Fibroblast of mammary gland (primary cell): ENCODE measurements at places on chromosomes 7 and 10.

DNA sequence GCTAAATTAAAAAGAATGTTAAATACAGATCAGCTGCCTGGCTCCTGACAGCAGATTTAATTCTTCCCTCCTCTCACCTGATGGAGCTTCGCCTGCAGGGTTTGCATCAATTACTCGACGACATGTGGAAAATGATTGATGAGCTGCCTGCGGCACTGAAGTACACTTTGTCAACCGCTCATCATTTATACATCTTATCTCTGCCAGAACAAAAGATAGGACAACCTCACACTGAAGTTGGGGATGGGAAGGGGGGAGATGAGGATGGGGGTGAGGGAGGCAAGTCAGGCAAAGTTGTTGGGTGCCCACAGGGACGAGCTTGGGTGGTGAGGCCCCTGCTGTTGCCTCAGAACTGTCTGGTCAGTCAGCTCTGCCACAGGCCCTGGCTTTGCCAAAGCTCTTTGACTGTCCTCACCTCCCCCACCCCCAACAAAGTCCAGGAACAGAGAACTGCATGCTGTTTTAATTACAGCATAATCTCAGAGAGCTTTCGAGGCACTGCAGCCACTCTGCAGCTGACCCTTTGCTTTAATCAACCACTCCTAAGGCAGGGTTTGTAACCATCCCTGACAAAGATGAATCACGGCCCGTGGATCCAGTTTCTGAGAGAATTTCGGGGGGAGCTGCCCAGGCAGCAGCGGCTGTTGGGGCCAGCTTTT is 702.3 kb downstream of the LRMDA start:
- DNase-seq: peak; percentile 53

DNA sequence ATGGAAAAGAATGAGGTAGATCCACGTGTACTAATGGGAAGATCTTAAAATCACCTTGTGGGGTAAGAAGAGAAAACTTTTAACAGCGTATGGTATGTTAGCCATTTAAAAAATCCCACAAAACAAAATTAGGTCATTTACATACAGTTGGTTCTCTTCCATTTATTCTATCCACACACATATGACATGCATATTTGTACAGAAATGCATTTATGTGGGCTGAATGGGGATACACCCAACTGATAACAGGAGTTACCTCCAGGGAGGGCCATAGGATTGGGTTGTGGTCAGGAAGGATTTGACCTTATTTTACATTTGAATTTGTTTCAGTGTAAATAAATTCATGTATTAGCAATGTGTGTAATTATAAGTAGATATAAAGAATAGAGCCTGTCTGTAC is 71.5 kb downstream of the MCMBP start:
- DNase-seq: no peak

DNA sequence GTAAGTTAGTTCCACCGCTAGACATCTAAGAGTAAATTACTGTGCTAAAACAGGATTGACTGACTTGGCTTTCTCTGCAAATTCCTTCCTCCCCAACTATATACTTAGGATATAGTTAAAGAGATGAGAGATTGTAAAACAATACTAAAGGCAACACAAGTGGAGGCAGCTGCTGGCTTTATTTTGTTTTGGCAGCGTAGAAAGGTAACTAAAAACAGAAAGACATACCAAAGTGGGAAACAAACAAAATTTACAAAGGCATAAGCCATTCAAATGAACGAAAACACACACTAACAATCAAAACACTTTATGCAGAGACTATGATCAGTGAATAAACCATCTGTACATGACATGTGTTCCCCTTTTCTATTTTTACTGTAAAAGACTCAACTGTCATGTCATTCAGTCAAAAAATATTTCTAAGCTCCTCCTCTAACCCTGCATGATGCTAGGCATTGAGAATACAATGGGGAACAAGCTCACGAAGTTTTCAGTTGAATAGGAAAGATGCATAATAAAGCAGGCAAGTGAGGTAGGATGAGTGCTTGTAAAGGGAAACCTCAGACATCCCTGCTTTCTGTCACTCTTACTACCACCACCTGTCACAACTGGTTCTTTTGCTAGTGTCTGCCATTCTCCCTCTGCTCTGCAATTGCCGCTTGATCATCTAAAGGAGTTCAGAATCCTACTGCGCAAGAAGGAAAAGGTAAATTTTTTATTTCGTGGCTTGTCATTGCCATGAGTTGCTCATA is 64.2 kb upstream of the COL1A2 start:
- DNase-seq: no peak

DNA sequence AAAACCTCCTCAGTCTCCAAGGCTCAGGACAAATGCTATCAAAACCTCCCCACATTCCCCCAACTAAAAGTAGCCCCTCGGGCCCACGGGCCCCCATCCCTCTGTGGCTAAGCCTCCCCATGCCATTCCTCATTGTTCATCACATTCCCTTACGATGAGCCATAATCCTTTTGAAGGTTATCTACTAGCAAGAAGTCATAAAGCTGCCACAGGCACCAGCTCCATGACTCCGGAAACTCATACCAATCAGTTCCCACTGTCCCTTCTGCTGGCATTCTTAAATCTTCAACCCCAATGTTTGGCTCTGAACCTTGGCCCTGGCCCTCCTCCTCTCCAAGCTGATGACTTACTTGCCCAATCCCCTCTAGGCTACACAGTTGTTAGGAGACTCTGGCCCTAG is 19.4 kb upstream of the TM9SF3 start:
- DNase-seq: no peak

GRCh38 chr7:37489703-37490102 is 41.0 kb upstream of the ELMO1 start:
- no peak for DNase-seq

DNA sequence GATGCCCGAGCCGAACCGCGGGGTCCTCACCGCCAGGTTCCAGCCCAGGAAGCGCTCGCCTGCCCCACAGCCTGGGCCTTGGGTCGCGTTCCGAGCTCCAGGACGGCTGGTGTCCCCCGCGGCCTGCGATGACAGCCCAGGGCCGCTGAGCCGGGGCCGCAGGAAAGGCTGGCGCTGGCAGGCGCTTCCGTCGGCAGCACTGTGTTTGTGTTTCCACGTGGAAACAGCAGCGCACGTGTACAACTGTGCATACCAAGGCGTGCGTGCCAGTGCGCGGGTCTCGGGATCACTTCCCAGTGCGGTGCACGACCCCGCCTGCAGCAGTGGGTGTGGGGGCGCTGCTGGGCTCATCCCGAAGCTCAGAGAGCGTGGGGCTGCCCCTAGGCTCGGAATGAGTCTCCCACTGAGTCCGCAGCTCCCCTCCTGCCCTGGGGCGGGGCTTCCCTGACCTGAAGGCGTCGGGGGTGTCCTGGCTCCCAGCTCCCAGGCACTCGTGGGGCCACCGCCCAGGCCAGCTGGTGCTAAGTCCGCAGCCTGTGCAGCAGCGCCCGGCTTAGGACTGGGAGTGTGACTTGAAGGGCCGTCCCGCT is 17.2 kb downstream of the AP5Z1 start:
- peak; percentile 14 for DNase-seq

DNA sequence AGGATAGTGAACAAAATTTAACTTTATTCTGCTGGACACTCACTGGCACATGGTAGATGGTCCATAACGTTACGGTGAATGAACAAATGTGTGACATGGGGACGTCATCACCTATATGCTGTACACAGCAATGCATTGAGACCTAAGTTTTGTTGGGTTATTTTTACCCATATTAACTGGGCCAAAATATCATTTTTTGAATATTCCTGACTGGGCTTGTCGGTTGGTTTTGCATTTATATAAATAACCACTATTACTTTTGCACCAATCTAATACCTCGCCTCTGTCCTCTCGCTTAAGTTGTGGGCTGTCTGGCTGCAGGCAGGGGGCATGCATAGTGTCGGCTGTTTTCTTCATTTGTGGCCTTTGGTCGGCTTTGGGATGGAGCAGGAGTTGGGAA is 161.7 kb downstream of the USP6NL start:
- DNase-seq: no peak

- no peak for DNase-seq
Observed at GRCh38 chr10:69879634-69880257, 78.0 kb downstream of the COL13A1 start.

GRCh38 chr10:123990889-123991288 is 99.3 kb upstream of the CPXM2 start:
- no peak for DNase-seq
